IMR-90 (cell line): ENCODE measurements at places on chromosomes 1 and 21.

GRCh38 chr1:39812913-39813312, 24.2 kb upstream of the BMP8B start:
- H3K27ac ChIP-seq = no peak overlapping the region
- DNase-seq = no peak
- H3K27me3 ChIP-seq = peaks cover 11% of the 10 kb centered on the region
- H3K4me3 ChIP-seq = no peak overlapping the region
- no peaks in the 10 kb centered on the region for H3K36me3 ChIP-seq

GRCh38 chr1:65362545-65362944, 53.2 kb downstream of the DNAJC6 start:
- no peak overlapping the region for H3K4me3 ChIP-seq
- H3K4me1 ChIP-seq = no peaks in the 10 kb centered on the region
- no peak for DNase-seq
- no peaks in the 10 kb centered on the region; the same call in 1 of the 2 replicates for H3K27me3 ChIP-seq
- no peak overlapping the region for H3K27ac ChIP-seq

- peak; percentile 22 for DNase-seq
- H3K27me3 ChIP-seq = peaks cover 34% of the 10 kb centered on the region
- H3K27ac ChIP-seq = no peak overlapping the region
- H3K4me1 ChIP-seq = peaks cover 4% of the 10 kb centered on the region
- no peaks in the 10 kb centered on the region for H3K36me3 ChIP-seq
Observed at GRCh38 chr1:151513626-151514121, 2.5 kb downstream of the CGN start.

DNA sequence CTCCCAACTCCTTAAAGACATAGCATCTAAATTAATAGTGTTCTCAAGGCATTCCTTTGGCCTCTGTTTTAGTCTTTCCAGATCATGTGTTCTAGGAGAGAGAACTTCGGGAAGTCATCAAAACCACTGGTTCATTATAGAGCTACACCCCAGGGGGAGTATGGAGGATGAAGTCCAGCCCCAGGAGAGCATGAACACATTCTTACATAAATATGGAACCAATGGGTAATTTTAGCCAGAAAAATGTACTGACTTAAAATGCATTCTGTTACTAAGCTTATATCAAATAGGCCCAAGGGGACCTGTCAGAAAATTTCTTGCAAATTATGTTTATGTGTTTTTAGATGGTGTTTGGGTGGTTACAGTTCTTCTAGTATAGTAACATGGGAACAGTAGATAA, 165.2 kb downstream of the NTMT2 start:
- no peaks in the 10 kb centered on the region for H3K27me3 ChIP-seq
- H3K36me3 ChIP-seq = no peaks in the 10 kb centered on the region
- H3K27ac ChIP-seq = no peak overlapping the region
- no peak for DNase-seq
- H3K4me3 ChIP-seq = no peak overlapping the region

GRCh38 chr1:11238311-11238710, 24.0 kb downstream of the MTOR start:
- H3K4me3 ChIP-seq = no peak overlapping the region
- no peaks in the 10 kb centered on the region for H3K4me1 ChIP-seq
- no peak for DNase-seq
- H3K36me3 ChIP-seq = peaks cover 58% of the 10 kb centered on the region

GRCh38 chr21:30190554-30190953, 23.9 kb upstream of the CLDN17 start:
- H3K27me3 ChIP-seq = no peaks in the 10 kb centered on the region
- H3K4me3 ChIP-seq = no peak overlapping the region
- no peaks in the 10 kb centered on the region for H3K36me3 ChIP-seq
- H3K27ac ChIP-seq = no peak overlapping the region

DNA sequence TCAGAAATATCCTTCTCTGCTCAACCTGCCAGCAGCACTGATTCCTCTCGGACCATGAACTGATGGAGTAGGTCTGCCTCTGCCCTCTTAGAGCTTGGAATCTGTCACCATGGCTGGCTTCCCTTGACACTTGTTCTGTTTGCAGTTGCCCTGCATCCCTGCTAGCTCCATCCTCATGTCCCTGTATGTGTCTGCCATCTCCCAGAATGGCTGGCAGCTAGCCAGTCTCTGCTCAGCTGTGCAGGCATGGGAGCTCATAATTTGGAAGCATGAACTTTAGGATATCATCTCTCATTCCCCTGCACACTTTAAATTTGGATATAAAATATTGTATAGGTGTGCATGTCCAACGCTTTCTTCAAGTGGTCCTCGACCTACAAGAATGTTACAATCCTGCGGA, 95.4 kb downstream of the C1orf94 start:
- no peak for DNase-seq
- H3K27me3 ChIP-seq = no peaks in the 10 kb centered on the region
- H3K4me3 ChIP-seq = no peak overlapping the region
- no peak overlapping the region for H3K27ac ChIP-seq
- no peaks in the 10 kb centered on the region for H3K36me3 ChIP-seq

DNA sequence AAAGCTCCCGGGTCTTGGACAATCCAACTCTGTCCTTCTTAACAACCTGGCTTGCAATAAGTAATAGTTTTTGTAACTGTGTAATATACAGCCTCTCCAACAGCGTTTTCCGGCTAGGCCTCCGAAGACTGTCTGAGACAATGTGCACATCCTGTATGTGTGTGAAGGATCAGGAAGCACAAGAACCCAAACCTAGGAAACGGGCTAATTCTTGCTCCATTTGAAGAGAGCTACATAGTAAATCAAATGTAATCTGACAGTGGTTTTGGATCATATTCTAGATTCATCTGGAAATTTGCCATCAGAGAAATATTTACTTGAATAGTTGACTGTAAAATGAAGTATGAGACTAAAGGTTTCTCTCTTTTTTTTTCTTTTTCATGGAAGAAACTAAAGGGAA, 1.2 kb downstream of the GPR52 start:
- H3K36me3 ChIP-seq = no peaks in the 10 kb centered on the region
- no peaks in the 10 kb centered on the region for H3K4me1 ChIP-seq
- no peak overlapping the region for H3K4me3 ChIP-seq
- peak; percentile 40 for DNase-seq
- no peak overlapping the region for H3K27ac ChIP-seq

DNA sequence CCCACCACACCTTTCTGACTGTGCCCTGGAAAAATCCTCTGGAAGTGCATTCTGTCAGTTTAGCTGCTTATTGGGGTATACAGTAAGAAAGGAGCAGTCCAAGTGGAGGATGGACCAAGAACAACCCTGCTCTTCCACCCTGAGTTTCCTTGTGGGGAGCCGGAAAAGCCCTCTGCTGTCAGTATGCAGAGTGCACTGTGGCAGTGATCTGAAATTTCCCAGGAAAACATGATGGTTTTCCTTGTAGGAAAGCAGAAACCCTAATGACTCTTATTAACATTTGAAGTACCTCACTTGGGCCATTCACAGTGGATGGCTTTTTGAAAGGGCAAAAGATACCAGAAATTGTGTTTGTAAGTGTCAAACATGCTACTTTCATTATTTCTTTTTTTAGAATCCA, 20.5 kb downstream of the ELAVL4 start:
- no peaks in the 10 kb centered on the region for H3K36me3 ChIP-seq
- no peak overlapping the region for H3K27ac ChIP-seq
- no peaks in the 10 kb centered on the region for H3K27me3 ChIP-seq
- no peak overlapping the region for H3K4me3 ChIP-seq
- no peak for DNase-seq
- H3K4me1 ChIP-seq = no peaks in the 10 kb centered on the region

- H3K27me3 ChIP-seq = no peaks in the 10 kb centered on the region
- DNase-seq = no peak
- no peak overlapping the region for H3K27ac ChIP-seq
- H3K4me3 ChIP-seq = no peak overlapping the region
- H3K36me3 ChIP-seq = no peaks in the 10 kb centered on the region
Observed at GRCh38 chr1:101835988-101836387, 160.7 kb downstream of the OLFM3 start.

DNA sequence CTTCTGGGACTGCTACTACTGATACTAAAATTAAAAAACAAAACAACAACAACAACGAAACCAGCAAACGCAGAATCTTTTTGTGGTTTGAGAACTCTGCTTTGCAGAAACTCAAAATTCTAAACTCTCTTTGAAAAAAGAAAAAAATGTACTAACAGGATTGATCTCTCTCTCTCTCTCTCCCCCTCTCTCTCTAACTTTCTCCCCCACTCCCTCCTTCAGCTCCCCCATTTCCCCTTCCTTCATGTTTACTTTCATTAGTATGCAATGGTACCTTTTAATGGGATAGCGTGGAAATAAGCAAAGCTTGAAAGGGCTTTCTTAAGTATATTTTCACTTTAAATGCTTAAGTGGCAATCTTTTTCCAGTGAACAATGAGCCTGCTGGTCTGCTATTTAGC, 562.6 kb upstream of the ADGRL2 start:
- H3K27ac ChIP-seq = no peak overlapping the region
- DNase-seq = no peak
- no peaks in the 10 kb centered on the region for H3K36me3 ChIP-seq
- no peaks in the 10 kb centered on the region for H3K27me3 ChIP-seq
- no peaks in the 10 kb centered on the region for H3K4me1 ChIP-seq

- no peaks in the 10 kb centered on the region; the same call in 1 of the 2 replicates for H3K27me3 ChIP-seq
- H3K4me3 ChIP-seq = no peak overlapping the region
- no peak overlapping the region for H3K27ac ChIP-seq
- peak; percentile 81 for DNase-seq
- H3K36me3 ChIP-seq = no peaks in the 10 kb centered on the region
Observed at GRCh38 chr1:56799605-56800400, 19.4 kb downstream of the FYB2 start.
